Type B pancreatic cell (in vitro differentiated cells): ENCODE measurements at places on chromosomes 1 and 21.

GRCh38 chr1:210298296-210298695, 30.4 kb upstream of the HHAT start:
- peaks cover 40% of the 10 kb centered on the region for H3K4me1 ChIP-seq
- peaks cover 16% of the 10 kb centered on the region for H3K27me3 ChIP-seq
- no peak overlapping the region for H3K27ac ChIP-seq
- DNase-seq, result no peak

- no peak overlapping the region for H3K4me3 ChIP-seq
- H3K27ac ChIP-seq, result no peak overlapping the region
- peaks cover 6% of the 10 kb centered on the region for H3K27me3 ChIP-seq
- DNase-seq, result no peak
- peaks cover 26% of the 10 kb centered on the region for H3K4me1 ChIP-seq
Measured at GRCh38 chr1:41418857-41419583, 57.8 kb downstream of the FOXO6 start.

- no peak overlapping the region for H3K4me3 ChIP-seq
- peaks cover 8% of the 10 kb centered on the region for H3K4me1 ChIP-seq
- H3K36me3 ChIP-seq, result no peaks in the 10 kb centered on the region
- no peak for DNase-seq
- H3K27me3 ChIP-seq, result no peaks in the 10 kb centered on the region
Measured at GRCh38 chr1:17066361-17067068, 12.7 kb upstream of the SDHB start.

GRCh38 chr1:1625404-1625775, 6.6 kb upstream of the MMP23B start:
- no peak overlapping the region for H3K27ac ChIP-seq
- no peaks in the 10 kb centered on the region for H3K36me3 ChIP-seq
- H3K4me1 ChIP-seq, result no peaks in the 10 kb centered on the region
- H3K4me3 ChIP-seq, result no peak overlapping the region

- H3K4me1 ChIP-seq, result no peaks in the 10 kb centered on the region
- H3K27me3 ChIP-seq, result no peaks in the 10 kb centered on the region
Measured at GRCh38 chr1:244675167-244675566, 22.2 kb downstream of the DESI2 start.

DNA sequence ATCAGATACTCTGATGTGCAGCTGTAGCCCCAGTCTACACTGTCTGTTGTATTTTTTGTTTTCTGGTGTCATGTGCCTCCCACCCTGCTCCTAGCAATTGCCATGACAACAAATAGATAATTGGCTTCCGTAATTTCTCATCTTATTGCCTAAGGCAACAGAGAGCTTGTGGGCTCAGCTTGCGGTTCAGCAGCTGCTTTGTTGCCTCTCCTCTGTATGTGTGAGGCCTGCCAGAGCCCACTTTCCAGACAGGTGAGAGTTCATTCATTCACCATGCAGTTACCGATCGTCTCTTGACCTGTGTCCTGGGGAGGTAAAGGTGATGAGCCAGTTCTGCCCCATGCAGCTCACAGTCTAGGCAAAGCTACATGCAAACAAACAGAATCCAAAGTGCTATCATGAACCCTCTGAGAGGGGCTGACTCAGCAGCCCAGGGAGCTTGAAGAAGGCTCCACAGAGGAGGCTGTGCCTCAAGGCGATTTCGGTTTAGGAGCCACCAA, 11.9 kb downstream of the LGALS8 start:
- H3K36me3 ChIP-seq, result peaks cover 21% of the 10 kb centered on the region
- H3K27ac ChIP-seq, result peak overlapping the region; percentile 48
- peaks cover 16% of the 10 kb centered on the region for H3K4me1 ChIP-seq
- peak overlapping the region; percentile 14 for H3K4me3 ChIP-seq
- DNase-seq, result no peak

GRCh38 chr1:243364866-243365265, 109.0 kb downstream of the SDCCAG8 start:
- H3K4me1 ChIP-seq, result no peaks in the 10 kb centered on the region
- no peak overlapping the region for H3K4me3 ChIP-seq
- peaks cover 7% of the 10 kb centered on the region for H3K36me3 ChIP-seq
- no peak for DNase-seq

DNA sequence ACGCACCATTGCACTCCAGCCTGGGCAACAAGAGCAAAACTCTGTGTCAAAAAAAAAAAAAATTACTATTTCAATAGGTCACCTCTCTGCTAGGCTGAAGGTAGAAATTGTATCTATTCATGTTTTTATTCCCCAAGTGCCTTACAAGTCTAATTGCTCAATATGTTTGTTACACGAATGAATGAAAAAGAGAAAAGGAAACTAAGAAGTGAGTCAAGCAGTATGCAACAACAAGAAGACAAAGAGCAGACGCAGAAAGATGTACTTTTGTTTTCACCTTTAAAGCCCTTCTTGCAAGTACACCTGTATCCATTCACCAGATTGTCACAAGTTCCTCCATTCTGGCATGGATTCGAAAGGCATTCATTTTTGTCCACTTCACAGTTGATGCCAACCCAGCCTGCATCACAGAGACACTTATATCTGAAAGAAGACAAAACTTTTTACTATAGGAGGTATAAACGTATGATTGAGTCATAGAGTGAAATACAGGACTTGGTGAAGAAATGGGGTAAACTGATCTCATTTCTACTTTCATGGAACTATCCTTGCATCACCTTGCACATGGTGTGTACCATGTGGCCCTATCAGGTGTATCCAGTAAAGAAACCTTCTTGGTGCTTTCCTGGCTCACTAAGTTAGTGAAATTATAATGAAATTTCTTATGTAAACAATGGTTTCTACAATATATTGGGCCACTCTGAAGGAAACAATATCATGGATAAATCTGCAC, 57.1 kb upstream of the ADAM30 start:
- peaks cover 24% of the 10 kb centered on the region for H3K36me3 ChIP-seq
- H3K27ac ChIP-seq, result no peak overlapping the region
- H3K4me1 ChIP-seq, result no peaks in the 10 kb centered on the region
- H3K27me3 ChIP-seq, result no peaks in the 10 kb centered on the region
- DNase-seq, result no peak

GRCh38 chr1:30452170-30452569, 271.2 kb downstream of the MATN1 start:
- H3K4me3 ChIP-seq, result no peak overlapping the region
- peaks cover 14% of the 10 kb centered on the region for H3K27me3 ChIP-seq
- no peak overlapping the region for H3K27ac ChIP-seq
- DNase-seq, result no peak

DNA sequence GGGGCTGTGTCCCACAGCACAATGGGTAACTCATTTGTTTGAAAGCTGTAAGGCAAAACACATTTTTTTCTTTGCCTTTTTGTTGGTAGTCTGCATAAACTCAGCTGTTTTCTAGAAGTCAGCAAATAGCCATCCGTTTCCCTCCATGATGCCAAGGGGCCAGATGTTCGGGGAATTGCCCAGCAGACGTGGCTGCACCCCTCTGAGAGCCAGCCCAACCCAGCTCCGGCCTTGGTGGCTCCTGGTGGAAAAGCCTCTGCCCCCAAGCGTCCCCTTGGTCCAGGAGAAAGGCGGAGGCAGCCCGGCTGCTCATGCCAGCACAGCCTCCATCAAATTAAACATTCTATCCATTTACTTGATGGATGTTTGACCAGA, 58.4 kb upstream of the ADARB1 start:
- peaks cover 27% of the 10 kb centered on the region for H3K27me3 ChIP-seq
- H3K36me3 ChIP-seq, result no peaks in the 10 kb centered on the region
- H3K4me1 ChIP-seq, result peaks cover 40% of the 10 kb centered on the region
- peak overlapping the region; percentile 31 for H3K4me3 ChIP-seq

DNA sequence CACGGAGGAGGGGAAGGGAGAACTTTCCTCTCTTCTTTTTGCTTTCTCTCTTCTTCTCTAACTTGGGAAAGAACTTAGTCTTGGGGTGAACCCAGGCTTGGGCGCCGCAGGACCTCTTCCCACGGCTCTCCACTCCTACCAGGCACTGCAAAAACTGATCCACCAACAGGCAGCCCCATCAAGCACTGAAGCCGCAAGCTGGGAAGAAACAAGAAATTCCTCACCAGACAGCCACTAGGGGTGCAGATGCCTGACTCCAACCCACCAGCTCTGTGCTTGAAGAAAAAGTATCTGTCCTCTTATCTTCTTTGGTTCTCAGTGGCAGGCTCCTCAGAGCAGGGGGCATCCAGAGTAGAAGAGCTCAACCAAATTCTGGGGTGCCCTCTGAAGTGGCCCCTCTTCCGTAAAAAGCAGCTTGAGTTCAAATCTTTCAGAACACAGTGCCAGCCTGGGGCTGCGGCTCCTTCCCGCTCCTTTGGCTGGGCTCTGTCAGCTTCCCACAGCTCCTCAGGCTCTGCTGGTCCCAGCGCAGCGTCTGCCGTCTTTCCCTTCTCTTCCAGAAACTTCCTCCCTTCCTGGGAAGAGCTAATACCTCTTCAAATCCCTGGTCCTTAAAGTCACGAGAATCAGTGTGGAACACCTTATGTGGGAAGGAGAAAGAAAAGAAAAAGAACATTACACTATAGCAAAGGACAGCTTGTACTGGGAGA, 2.4 kb downstream of the SLC41A1 start:
- no peaks in the 10 kb centered on the region for H3K27me3 ChIP-seq
- H3K36me3 ChIP-seq, result peaks cover 17% of the 10 kb centered on the region
- no peak for DNase-seq

GRCh38 chr1:205774198-205775014, 876 bp downstream of the RAB29 start:
- H3K27ac ChIP-seq, result peak overlapping the region; percentile 74
- H3K4me3 ChIP-seq, result peak overlapping the region; percentile 97
- H3K36me3 ChIP-seq, result no peaks in the 10 kb centered on the region
- peaks cover 40% of the 10 kb centered on the region for H3K27me3 ChIP-seq
- no peak for DNase-seq

DNA sequence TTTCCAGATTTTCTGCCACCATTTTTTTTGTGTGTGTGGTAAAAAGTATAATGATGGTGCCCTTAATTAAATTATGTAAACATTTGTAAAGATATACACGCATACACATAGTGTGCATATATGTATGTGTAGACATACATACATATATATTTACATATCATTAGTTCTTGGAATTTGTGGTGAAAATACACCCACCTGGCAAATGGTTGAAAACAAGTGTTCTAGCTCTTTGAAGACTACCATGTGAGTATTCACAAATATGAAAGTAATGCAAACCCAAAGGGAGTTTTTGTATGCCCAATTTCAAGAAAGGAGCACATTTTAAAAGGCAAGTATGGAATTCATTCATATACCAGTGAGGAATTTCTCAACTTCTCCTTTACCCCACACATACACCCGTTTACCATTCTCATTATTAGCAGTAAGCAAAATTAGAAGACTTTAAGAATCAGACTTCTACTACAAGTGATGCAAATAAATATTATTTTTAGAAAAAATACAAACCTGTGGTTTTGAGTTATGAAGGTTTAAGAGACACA, 8.0 kb downstream of the RABGAP1L start:
- no peak for DNase-seq
- peaks cover 8% of the 10 kb centered on the region for H3K36me3 ChIP-seq
- no peak overlapping the region for H3K4me3 ChIP-seq

DNA sequence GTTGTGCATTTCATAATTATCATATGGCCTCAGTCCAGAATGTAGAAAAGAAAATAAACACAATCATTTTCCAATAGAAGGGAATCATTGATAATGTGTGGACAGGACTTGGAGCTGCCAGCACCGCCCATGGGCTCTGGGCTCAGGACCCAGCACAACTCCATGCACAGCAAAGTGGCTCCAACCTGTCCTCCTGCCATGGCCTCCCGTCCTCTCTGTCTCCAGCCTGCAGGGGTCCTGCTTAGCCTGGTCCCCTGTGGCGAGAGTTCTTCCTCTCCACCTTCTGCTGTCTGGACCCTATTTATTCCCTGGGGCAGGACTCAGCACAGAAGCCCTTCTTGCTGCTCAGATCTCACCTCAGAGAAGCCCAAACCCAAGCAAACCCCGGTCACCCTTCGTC, 154.1 kb downstream of the CAMTA1 start:
- H3K27me3 ChIP-seq, result peaks cover 7% of the 10 kb centered on the region
- no peak overlapping the region for H3K4me3 ChIP-seq
- no peaks in the 10 kb centered on the region for H3K4me1 ChIP-seq
- H3K36me3 ChIP-seq, result no peaks in the 10 kb centered on the region

DNA sequence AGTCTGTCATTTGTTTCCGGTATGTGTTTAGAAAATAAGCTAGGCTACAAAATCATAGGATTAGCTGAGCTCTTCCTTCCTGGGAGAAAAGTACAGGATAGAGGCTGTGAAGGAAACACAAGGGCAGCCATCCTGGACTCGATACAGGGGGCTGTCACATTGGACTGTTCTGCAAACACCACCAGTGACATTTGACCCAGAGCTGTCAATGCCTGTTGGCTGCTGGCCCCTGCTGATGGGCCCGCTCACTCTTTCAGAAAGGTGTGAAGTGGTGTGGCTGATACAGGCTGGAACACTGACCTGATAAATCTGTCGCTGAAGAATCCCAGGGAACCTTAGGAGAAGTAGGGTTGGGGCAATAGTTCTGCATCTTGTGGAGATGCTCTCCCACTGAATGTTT, 183.1 kb downstream of the RHOU start:
- no peaks in the 10 kb centered on the region for H3K36me3 ChIP-seq
- no peak overlapping the region for H3K27ac ChIP-seq
- H3K27me3 ChIP-seq, result no peaks in the 10 kb centered on the region
- H3K4me3 ChIP-seq, result no peak overlapping the region
- DNase-seq, result no peak

GRCh38 chr1:208150833-208151458, 93.2 kb downstream of the PLXNA2 start:
- H3K4me1 ChIP-seq, result peaks cover 21% of the 10 kb centered on the region
- peaks cover 9% of the 10 kb centered on the region for H3K36me3 ChIP-seq
- no peak overlapping the region for H3K4me3 ChIP-seq
- no peaks in the 10 kb centered on the region for H3K27me3 ChIP-seq
- no peak for DNase-seq

DNA sequence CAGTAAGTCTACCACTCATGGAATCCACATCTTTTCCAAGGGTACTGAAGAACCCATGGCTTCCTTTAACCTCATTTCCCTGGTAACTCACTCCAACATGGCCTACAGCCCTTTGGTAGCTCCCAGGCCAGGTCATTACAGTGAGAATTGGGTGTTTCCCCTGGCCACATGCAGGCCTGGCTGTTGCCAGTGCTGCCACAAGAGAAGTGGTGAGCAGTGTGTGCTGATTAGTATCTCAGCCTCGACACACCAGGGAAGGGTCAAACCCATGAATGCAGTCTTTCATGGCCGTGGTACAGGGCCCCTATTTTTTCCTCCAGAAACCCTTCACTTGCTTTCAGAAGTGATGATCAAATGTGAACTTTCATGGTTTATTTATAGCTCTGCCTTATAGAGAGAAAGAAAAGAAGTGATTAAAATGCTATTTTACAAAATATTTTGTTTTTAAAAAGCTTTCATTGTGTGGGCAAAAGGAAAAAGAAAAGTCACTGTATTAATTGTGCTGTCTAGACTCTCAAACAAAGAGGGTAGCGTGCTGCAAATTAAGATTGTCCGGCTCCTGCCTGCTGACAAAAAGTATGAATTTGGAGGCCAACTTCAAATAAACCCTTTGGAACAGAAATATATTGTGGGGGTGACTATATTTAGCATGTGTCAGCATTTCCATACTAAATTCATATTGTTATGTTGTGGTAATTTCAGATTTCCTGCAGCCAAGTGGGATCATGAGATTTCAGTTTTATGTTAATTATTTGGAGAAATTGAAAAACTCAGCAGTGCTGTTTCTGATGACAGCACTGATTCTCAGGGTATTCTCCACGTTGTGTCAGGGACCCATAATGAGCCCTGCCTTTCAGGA, 62.0 kb upstream of the HOOK1 start:
- no peaks in the 10 kb centered on the region for H3K27me3 ChIP-seq
- H3K36me3 ChIP-seq, result no peaks in the 10 kb centered on the region
- H3K4me1 ChIP-seq, result peaks cover 51% of the 10 kb centered on the region
